ENCODE measurements at places on chromosomes 16 and 17.

- DNase-seq = peak; percentile 23
These were observed 436.4 kb downstream of the SOX9 start for GRCh38 chr17:72556944-72557826.

DNA sequence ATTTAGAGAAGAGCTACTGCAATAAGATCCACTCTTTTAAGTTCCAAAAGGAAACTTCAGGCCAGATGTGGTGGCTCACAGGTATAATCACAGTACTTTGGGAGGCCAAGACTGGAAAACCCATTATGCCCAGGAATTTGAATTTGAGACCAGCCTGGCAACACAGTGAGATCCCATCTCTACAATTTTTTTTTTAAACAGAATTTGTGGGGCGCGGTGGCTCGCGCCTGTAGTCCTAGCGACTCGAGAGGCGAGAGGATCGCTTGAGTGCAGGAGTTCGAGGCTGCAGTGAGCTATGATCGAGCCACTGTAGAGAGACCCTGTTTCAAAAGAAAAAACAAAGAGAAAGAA is 793 bp downstream of the COG7 start:
- no peak for DNase-seq

DNA sequence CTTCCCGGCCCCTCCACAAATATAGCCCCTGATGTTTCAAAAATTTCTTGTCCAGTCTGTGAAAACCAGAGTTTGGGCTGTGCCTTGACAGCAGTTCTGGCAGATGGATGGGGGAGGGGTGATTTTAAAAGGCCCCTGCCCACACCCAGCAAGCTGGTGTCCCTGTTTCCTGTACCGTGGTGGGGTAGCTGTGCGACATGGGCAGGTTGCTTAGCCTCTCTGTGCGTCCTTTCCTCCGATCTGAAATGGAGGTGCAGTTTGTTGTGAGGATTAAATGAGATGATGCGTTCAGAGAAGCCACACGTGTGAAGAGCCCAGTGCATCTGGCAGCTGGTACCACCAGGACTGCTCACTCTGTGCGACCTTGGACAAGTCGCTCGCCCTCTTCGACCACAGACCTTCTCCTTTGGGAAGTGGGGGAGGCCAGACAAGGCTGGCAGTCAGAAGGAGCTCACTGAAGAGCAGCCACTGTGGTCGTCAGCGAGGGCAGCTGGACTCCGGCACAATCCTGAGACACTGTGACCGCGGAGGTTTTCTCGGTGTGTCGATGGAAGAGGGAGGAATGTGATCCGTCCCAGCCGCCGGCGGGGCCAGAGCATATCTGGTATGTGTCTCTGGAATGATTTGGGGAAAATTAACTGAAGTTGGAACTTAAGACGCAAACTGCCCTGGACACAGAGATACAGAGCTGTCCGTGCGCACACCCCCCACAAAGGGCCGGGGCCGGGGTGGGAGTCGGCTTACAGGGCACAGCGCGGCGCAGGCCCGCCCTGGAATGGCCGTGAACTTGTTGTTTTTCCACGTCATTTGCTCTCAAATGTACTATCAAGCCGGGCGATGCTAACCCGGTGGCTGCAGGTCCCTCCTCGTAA is 721 bp upstream of the WFIKKN2 start:
- DNase-seq = no peak

DNA sequence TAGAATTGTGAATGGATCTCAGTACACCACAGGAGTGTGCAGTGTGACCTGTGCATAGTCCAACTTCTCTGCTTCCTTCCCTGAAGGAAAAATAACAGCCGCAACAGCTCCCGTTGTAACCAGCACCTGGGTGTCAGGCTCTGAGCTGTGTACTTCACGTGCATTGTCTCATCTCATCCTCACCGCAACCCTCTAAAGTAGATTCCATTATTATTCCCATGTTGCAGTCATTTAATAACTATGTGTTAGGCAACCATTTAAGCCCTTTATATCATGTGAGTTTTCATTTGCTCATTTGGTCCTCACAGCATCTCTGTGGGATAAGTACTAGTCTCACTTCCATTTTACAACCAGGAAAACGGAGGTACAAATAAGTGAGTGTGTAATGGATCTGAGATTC is 247.0 kb upstream of the MAF start:
- DNase-seq = no peak

- no peak for DNase-seq
These were observed 33.9 kb downstream of the COX4I1 start for GRCh38 chr16:85833219-85833920.

DNA sequence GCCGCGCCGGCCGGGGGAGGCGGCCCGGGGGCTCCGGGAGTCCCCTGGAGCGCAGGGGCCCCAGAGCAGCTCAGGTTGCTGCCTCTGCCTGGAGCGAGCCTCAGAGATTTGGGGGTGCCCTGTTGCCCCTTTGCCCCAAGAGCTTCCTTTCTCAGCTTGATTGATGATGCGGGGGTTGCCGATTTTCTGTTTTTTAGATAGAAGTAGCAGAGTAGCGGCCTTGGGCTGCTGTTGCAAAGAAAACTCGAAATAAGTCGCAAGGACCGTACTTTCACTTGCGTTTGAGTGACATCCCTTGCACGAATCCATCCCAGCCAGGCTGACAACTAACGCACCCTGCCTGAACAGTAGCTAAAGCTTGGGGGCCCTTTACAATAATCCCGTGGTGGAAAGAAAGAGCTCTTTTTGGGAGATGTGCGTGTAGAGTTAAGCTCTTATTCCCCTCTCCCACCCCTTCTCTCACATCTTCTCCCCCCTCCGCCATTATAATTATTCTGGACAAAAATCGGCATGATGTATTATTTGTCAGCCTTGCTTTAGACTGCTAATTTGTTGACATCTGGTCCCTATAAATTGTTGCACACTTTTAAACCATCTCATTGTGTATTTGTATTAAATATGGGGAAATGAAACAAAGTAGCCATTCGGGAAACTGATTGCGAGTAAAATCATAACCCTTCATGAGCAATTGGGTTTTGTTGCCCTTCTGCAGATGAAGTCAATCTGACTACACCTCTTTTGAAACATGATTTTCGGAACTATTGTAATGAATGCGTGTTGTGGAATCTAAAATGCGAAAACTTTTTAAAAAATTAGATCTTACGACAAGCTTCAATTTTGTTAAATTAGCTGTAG is 873 bp downstream of the USP10 start:
- peak; percentile 14 for DNase-seq
